ENCODE measurements at places on chromosomes 1 and 21.
A peak's percentile ranks its signal among the peaks of the same experiment; 100 is the strongest.

GRCh38 chr1:185289880-185290279 is 27.2 kb downstream of the IVNS1ABP start:
- no peak for DNase-seq

- peak; percentile 45 for DNase-seq
Observed at GRCh38 chr1:2074944-2075740, 24.9 kb downstream of the PRKCZ start.

- DNase-seq, result peak; percentile 67
Observed at GRCh38 chr1:150567717-150568593, 11.5 kb downstream of the MCL1 start.

DNA sequence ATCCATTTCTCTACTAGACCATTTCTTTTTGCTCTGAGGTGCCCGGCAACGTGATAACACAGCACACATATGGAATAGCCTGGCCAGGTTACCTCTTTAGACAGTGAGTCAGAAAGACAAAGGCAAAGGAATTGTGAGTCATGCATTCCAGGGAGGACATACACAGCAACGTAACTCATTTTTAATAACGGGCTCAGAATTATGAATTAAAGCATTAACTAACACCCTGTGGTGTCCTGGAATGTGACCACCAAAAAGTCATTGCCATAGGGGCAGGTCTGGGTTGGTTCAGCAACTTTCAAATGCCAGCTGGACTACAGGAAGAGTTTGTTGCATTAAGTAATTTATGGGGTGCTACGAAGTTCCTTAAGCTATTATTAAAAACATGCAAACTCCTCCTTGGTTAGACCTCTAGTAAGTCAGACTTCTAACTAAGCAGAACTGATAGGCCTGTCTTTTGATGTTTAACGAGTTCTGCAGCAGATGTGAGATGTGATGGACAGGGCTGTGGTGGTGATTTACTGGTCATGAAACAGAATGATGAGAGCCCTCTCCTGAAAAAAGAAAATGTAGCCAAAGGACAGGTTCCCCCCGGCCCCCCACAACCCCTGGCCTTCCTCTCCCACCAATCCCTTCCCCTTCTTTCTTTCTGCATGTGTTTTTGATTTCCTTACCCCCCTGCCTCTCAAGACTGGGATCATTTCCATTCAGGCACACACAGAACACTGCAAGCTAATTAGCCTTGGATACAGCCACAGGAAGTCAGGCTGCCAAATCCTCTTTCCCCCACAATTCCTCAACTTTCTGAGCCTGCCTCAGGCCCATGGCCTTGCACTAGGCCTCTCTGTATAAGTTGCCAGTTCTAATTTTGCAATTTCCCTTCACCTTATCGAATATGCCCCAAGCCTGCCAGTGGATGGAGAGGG is 88.9 kb upstream of the HAO2 start:
- DNase-seq, result no peak

GRCh38 chr1:19662313-19662712 is 2.4 kb upstream of the HTR6 start:
- DNase-seq, result no peak

DNA sequence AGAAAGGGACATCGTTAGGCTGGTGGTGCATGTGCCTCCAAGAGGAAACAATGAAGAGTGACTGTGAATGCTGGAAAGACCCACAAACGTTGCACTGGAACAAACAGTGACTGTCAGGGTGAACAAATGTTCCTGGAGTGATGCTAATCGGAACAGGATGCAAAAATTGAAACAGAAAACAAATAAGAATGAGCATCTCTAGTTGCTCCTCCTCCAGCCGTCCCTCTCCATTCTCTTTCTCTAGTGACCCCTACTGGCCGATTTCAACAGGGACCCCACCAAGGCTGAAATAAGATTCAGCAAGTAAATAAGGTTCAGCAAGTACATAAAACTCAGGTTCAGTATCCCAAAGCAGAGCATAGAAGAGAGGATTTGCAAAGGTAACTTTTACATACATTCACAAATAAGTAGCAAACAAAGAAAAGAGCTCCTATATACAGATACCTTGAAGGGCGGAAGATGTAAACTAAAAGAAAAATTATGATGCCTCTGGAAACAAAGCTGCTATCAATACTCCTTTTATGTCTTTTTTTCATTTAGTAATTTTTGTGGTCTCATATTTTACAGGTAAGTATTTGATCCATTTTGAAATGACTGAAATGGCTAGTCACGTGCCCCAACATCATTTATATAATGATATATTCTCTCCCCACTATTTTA is 836.1 kb upstream of the ADAMTS5 start:
- DNase-seq, result peak; percentile 92

- no peak for DNase-seq
Observed at GRCh38 chr1:29011775-29012174, 97.4 kb downstream of the EPB41 start.

DNA sequence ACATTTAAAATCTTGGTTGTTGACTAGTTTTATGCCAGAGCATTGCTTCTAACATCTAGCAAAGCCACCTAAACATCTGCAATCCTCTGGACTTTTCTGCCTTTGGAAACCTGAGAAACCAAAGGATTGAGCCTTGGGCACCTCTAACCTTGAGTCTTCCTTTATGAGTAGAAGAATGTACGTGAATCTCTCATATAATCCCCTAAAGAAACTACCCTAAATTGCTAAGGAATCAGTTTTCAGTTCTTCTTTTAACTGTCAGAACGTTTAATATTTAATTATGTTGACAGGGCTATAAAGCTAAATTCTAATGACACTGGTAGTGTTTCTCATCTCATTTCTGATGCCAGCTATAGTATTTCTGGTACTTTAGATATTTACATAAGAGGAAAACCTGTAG is 997.3 kb downstream of the AMY1C start:
- DNase-seq, result no peak

- peak; percentile 86 for DNase-seq
Observed at GRCh38 chr1:69737527-69738185, 169.9 kb downstream of the LRRC7 start.

DNA sequence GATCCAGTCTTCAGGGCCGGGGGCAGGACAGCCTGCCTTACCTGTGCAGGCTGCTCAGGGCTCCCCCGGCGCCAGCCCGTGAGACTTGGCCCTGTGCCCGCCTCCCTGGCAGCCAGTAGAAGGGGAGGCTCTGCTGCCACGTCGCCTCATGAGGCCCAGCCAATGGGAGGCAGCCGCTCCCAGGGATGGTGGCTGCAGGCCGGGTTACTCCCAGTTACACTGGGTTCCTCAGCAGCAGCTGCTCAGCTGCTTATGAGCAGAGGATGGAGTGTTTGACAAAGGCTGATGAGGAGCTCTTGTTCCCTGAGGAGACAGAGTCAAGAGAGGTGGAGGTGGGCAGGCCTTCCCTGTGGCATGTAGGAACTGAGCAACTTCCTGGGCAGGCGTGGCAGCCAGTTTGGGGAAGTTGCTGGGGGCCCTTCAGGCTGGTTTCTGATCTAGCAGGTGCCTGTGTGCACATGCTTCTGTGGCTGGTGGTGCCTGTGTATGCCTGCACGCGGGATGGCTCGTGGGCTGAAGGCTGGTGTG is 5.5 kb downstream of the MFSD2A start:
- DNase-seq, result peak; percentile 54

GRCh38 chr1:226181996-226182714 is 4.4 kb downstream of the ACBD3 start:
- peak; percentile 53 for DNase-seq

GRCh38 chr21:42061986-42062235 is 9.2 kb upstream of the UMODL1 start:
- no peak for DNase-seq

Data from pons (tissue), 1 donor.